Right renal cortex interstitium (tissue), 3 donors: ENCODE measurements at places on chromosomes 7 and 10. TPM values are rescaled to one million over a fixed set of nuclear protein-coding genes. Genes with fewer than 3 reads are reported as not detected.
A peak's percentile ranks its signal among the peaks of the same experiment; 100 is the strongest.

GRCh38 chr7:96322373-96322695, 436 bp upstream of the SLC25A13 start:
- no peak for DNase-seq

GRCh38 chr7:39464350-39465054, 101.7 kb upstream of the YAE1 start:
- DNase-seq, result no peak

DNA sequence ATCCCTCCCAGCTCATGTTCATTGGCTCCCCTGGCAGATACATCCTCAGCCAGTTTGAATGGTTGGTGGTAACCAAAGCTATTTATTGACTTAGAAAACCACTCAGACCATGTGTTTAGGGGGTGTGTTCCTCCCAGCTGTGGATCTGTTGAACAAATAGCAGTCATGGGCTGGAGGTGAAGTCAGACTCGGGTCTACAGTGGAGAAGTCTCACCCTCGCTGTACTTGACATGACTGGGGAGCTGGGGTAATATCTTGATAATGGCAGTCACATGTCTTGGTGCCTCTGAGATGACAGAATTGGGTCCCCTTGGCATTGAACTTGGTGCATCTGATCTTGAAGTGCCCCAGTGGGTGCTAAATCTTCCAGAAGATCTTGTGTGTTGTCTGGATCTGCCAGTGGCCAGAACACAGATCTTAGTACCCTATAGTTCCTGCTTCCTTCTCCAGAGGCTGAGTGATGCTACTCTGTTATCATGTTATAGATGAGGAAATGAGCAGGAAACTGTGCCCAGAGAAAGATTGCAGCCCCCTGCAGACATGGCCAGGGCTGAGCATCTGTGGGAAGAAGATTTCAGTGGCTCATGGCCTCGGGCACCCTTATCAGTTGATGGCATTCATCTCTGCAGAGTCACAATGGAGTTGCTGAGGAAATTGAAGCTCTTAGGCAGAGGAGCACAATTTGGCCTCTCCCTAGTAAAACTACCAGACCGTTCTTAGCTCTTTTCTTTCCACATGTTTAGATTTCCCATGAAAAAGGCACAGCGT, 50.4 kb downstream of the ADRA2A start:
- no peak for DNase-seq

DNA sequence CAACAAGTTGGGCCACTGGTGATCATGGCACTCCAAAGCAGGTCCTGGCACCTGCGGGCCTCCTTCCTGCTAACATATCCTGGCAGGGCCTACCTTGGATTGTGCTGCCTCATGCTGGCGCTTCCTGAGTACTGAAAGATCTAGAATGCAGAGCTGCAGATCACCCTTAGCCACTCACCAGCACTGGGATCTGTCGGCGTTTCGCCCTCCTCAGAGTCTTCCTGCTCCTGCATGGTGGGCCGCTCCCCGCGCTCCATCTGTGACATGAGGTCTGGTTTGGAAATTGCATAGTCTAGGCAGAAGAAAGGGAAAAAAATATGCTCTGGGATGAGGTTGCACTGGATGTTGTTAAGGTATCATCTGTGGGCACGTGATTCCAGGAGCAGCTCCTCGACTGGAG, 10.0 kb downstream of the ZNF777 start:
- DNase-seq, result no peak

GRCh38 chr10:84226616-84227015, 1.3 kb upstream of the LRIT2 start:
- DNase-seq, result no peak

DNA sequence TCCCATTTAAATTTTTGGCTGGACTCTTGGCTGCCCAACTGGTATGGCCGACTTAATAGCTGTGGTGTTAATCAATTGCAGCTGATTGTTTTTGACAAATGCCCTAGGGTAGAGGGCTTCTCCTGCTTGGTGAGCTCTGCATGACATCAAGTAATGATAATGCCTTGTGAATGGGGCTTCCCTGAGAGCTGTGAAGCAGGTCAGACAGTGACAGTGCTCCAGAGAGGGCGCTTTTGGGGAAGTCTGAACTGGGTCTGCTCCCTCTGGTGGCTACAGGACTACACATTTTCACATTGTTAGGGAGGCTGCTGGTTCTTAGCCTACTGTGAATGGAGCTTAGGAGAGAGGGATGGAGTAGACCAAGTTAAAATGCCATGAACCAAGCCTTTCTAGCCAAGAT, 98.8 kb downstream of the SDK1 start:
- no peak for DNase-seq

DNA sequence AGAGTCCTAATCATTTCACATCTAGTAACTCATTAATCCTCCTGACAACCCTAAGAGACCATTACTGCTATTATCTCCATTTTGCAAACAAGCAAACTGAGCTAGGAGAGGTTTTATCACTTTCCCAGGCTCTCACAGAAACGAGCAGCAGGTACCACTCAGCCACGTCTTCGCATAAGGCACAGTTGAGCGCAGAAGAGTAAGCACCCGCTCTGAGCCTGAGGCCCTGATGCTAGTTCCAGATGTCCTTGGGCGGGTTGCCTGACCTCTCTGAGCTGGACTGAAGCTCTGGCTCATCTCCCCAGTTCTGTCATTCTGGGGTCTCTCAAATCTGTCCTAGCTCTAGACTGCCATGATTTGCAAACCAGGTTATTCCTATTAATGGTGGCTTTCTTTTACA, 72.6 kb upstream of the FRMD4A start:
- no peak for DNase-seq

GRCh38 chr10:12869427-12869826, 132.1 kb downstream of the CCDC3 start:
- DNase-seq, result no peak

- no peak for DNase-seq
Observed at GRCh38 chr7:3082831-3083230, 39.2 kb upstream of the CARD11 start.

GRCh38 chr10:423178-423577, 266.3 kb downstream of the DIP2C start:
- no peak for DNase-seq

DNA sequence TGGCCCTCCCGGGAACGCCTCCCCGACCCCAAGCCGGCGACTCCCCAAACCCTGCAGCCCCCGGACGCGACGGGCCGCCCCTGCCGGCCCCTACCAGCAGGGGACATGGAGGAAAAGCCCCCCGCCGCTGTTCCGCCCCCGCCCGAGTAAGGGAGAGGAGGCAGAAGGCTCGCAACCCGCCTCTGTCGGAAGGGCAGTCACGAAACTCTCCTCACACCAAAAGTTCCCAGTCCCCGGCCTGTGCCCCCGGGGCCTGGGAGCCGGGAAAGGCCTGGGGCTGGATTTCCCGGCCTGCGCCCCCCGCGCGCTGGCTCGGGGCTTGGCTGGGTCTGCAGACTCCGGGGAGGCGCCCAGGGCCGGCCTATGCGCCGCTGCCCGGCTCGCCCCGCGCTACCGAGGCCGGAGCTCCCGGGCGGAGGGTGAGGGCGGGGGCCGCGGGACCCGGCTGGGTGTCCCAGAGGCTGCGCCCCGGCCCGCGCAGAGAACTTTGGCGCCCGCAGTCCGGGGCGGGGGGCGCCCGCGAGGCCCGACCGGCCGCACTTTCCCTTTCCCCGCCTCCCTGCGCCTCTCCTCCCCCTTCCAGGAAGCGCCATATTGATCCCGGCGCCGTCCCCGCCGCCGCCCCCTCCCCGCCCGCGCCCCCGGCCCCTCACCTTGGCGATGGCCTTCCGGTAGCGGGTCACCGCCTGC, 728 bp downstream of the PARD3 start:
- no peak for DNase-seq

- no peak for DNase-seq
Observed at GRCh38 chr10:27747096-27747451, 1.5 kb upstream of the MKX start.

GRCh38 chr7:29898301-29898700, 91.3 kb downstream of the SCRN1 start:
- no peak for DNase-seq

- DNase-seq, result no peak
Observed at GRCh38 chr7:52684388-52684787, 351.0 kb upstream of the POM121L12 start.

DNA sequence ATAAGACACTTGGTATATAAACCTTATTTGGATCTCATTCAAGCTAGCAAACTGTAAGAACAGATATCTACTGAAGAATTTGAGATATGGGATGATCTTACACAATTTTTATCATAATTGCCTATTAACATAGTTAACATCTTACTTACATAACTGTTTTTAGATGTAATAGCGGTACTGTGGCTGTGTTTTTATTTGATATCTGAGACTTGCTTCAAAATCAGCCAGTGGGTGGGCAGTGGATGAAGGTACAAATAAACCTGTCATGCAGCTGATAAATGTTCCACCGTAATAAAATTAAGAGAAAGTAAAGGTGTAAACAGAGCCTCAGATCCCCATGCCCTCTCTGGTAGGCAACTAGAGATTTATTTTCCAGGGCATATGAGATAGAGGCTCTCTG, 28.4 kb upstream of the PTPRN2 start:
- DNase-seq, result peak; percentile 41

DNA sequence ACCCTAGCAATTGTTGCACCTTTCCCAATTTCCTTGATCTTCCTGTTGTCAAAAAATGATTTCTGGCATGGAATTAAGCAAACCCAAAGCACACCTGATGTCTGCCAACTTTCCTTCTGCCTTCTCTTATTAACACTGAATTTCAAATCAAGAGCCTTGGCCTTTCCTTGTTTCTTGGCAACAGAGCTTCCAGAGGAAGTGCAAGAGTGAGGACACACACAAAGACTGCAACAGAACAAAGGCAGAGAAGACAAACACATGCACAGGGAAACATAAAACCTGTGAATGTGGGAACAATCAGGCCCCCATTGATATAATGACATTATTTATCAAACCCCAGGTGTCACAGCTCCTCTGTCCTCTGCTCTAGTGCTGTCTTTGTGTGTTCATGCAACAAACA, 73.0 kb upstream of the IL6 start:
- DNase-seq, result no peak

DNA sequence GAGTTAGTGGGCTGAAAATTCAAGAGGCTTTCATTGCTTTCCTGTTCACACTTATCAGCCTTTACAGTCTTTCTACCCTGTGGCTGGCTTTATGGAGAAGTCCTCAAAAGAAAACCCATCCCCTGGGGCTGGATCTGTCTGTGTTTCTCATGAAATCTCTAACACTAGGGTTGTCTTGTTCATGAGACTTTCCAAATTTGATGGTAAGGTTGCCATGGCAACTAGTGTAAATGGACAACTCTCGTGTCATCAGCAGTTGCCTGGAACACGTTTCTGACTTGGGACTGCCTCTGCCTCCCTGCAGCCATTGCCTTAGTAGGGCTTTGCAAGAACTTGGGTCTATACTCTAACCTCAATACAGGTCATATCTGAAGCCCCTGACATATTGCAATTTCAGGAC, 35.8 kb upstream of the PLPP4 start:
- no peak for DNase-seq

- no peak for DNase-seq
Observed at GRCh38 chr7:147279514-147279913, 1162.9 kb downstream of the CNTNAP2 start.

GRCh38 chr7:50754684-50755083, 28.0 kb downstream of the GRB10 start:
- no peak for DNase-seq

DNA sequence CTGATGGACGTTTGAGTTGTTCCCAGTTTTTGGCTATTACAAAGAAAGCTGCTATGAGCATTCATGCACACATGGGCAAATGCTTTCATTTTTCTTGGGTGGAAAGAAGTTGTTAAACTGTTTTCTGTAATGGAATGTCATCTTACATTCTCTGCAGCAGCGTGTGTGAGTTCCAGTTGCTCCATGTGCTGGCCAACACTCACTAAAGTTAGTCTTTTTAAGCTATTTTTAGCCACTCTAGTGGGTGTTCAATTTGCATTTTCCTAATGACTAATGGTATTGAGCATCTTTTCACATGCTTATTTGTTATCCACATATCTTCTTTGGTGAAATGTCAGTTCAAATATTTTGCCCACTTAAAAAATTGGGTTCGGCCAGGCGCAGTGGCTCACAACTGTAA, 82.8 kb upstream of the COL13A1 start:
- no peak for DNase-seq

DNA sequence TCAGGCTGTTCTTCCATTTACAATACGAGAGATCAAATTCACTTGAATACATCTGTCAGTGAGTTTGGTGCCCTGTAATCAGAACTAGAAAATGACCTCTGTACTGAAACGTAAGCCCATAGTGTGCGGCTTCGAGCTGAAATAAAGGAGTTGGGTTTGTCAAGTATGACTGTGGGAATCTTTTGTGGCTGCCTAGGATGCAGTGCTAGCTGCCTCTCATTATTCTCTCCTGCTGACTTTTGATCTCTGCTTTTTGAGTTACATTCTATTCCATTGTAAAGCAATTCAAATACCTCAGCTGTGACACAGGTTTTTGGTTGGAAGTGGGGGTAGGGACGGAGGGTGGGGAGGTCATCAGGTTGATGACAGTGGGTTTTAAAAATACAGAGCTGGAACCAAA, 40.4 kb downstream of the ICA1 start:
- DNase-seq, result no peak

GRCh38 chr10:50951365-50951764, 65.9 kb upstream of the A1CF start:
- DNase-seq, result no peak

GRCh38 chr10:29886299-29886698, 173.1 kb downstream of the JCAD start:
- no peak for DNase-seq

- no peak for DNase-seq
Observed at GRCh38 chr7:47361746-47362215, 220.1 kb downstream of the TNS3 start.

- no peak for DNase-seq
Observed at GRCh38 chr10:34702093-34702937, 112.8 kb downstream of the PARD3 start.

GRCh38 chr7:33040803-33041516, 21.6 kb downstream of the NT5C3A start:
- no peak for DNase-seq

- DNase-seq, result no peak
Observed at GRCh38 chr7:158973440-158973839, 117.1 kb downstream of the DYNC2I1 start.

The UPK3BL2 gene
- polyA plus RNA-seq, result 4.4 TPM

The SCRN1 gene
- polyA plus RNA-seq, result 71.1 TPM

The MYO3A gene
- 6.4 TPM for polyA plus RNA-seq

The CALCR gene
- polyA plus RNA-seq, result 1.1 TPM

The NXPH1 gene
- polyA plus RNA-seq, result 0.11 TPM

The SAMD9L gene
- polyA plus RNA-seq, result 4.5 TPM

The TCTN3 gene
- 81.7 TPM for polyA plus RNA-seq

The DEPP1 gene
- 8.8 TPM for polyA plus RNA-seq
